ENCODE measurements at places on chromosomes 13 and 19. TPM values are rescaled to one million over a fixed set of nuclear protein-coding genes. Genes with fewer than 3 reads are reported as not detected.

The SNRPA gene
- 26.2 TPM for total RNA-seq

The TPTE2 gene
- total RNA-seq = not detected

The NCAN gene
- total RNA-seq = not detected

The LGALS14 gene
- total RNA-seq = 0.31 TPM

The NKPD1 gene
- 0.84 TPM for total RNA-seq

The RNF17 gene
- total RNA-seq = not detected

The ELANE gene
- 0.63 TPM for total RNA-seq

The C19orf18 gene
- 0.21 TPM for total RNA-seq

The SLC10A2 gene
- not detected for total RNA-seq

The RFPL4AL1 gene
- not detected for total RNA-seq

The KLK14 gene
- total RNA-seq = 0.10 TPM

The ZNF540 gene
- total RNA-seq = 7.5 TPM

The ZNF567 gene
- 15.0 TPM for total RNA-seq

The TNNT1 gene
- 9.7 TPM for total RNA-seq

The ZFP36 gene
- 676 TPM for total RNA-seq

The PLK5 gene
- total RNA-seq = not detected

The PTH2 gene
- total RNA-seq = not detected

The ZFP28 gene
- total RNA-seq = 1.7 TPM

The PCSK4 gene
- total RNA-seq = 1.2 TPM

The GAPDHS gene
- total RNA-seq = not detected

The KMT2B gene
- total RNA-seq = 10.8 TPM

The ENOX1 gene
- under 0.01 TPM for total RNA-seq

The RXFP2 gene
- total RNA-seq = not detected

The WDR88 gene
- not detected for total RNA-seq

The GPC5 gene
- total RNA-seq = 0.21 TPM

The PSENEN gene
- total RNA-seq = 8.0 TPM

The IFI30 gene
- total RNA-seq = 769 TPM

The CYP2A7 gene
- total RNA-seq = not detected

The CAMSAP3 gene
- 0.10 TPM for total RNA-seq

The GNA15 gene
- total RNA-seq = 48.3 TPM

The CDADC1 gene
- total RNA-seq = 4.6 TPM

The IRGC gene
- not detected for total RNA-seq

The KASH5 gene
- not detected for total RNA-seq

The SPTBN4 gene
- total RNA-seq = under 0.01 TPM

The FFAR2 gene
- total RNA-seq = 16.5 TPM

The ZNF560 gene
- not detected for total RNA-seq

The LYL1 gene
- 20.5 TPM for total RNA-seq

The BRCA2 gene
- total RNA-seq = 4.4 TPM

The MARK4 gene
- total RNA-seq = 12.9 TPM

The TDRD12 gene
- total RNA-seq = 0.42 TPM

The SOX1 gene
- total RNA-seq = not detected

The ZNF175 gene
- 0.73 TPM for total RNA-seq

The CYSLTR2 gene
- total RNA-seq = 4.7 TPM

The ZNF792 gene
- total RNA-seq = 10.2 TPM

The MZF1 gene
- 11.4 TPM for total RNA-seq

The CLIP3 gene
- 0.10 TPM for total RNA-seq

Measured in mononuclear cell (primary cell).